ENCODE measurements at places on chromosomes 7 and 10. TPM values are rescaled to one million over a fixed set of nuclear protein-coding genes. Genes with fewer than 3 reads are reported as not detected.

DNA sequence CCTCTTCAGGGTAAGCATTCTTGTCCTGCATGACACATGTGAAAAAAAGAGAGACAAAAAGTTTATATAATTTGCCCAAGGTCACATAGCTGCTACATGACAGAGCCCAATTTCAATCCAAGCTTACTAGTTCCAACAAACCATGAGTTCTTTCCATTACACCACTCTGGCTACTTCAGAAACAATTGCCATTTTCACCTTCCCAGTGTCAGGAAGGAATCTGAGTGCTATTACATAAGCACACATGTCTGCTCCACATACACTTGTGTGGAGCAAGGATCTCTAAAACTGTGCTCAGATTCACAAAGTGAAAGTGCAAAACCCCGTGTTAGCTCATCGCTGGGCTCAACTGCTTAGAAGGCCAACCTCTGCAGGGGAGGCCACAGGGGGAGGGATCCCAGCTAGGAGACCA lies 356.2 kb upstream of the NFE2L3 start:
- DNase-seq, result no peak

Gene CPVL
- polyA plus RNA-seq, result 85.5 TPM

DNA sequence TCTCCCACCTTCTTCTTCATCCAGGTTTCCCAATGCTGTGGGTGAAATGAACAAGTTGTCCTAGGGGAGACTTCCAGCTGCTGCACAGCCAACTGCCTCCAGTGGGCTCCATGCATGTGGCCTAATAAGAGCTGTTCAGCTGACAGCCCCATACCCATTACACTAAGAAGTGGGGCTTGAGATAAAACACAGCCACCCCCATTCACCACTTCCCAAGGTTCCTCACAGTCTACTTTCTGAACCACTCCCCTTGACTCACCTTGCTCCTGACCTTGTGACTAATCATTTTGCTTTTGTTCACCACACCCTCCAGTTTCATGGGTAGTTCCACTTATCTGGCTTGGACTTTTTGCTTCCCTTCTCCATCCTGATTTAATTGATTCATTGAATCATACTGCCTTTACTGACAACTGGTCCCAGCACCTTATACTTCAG lies 119.3 kb downstream of the CABCOCO1 start:
- DNase-seq, result no peak

Gene SLC25A40
- 5.7 TPM for polyA plus RNA-seq

- DNase-seq, result no peak
Observed at GRCh38 chr7:53602817-53603418, 567.5 kb downstream of the POM121L12 start.

GRCh38 chr7:100819586-100819985 lies 7.7 kb downstream of the EPHB4 start:
- no peak for DNase-seq

DNA sequence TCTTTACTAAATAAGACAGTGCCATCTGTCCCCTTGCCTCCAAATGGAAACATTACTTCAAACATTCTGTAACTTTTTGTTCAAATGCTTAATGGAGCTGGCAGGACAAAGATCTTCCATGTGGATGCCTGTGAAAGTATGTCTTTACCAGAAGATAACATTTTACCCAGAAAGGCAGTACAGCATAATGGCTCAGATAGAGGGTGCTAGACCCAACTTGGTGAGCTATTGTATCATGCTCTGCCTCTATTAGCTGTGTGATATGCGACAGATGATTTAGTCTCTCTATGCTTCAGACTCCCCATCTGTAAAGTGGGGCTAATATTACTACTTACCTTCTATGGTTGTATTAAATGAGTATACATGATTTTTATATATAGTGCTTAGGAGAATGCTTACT lies 8.8 kb upstream of the SMKR1 start:
- no peak for DNase-seq

DNA sequence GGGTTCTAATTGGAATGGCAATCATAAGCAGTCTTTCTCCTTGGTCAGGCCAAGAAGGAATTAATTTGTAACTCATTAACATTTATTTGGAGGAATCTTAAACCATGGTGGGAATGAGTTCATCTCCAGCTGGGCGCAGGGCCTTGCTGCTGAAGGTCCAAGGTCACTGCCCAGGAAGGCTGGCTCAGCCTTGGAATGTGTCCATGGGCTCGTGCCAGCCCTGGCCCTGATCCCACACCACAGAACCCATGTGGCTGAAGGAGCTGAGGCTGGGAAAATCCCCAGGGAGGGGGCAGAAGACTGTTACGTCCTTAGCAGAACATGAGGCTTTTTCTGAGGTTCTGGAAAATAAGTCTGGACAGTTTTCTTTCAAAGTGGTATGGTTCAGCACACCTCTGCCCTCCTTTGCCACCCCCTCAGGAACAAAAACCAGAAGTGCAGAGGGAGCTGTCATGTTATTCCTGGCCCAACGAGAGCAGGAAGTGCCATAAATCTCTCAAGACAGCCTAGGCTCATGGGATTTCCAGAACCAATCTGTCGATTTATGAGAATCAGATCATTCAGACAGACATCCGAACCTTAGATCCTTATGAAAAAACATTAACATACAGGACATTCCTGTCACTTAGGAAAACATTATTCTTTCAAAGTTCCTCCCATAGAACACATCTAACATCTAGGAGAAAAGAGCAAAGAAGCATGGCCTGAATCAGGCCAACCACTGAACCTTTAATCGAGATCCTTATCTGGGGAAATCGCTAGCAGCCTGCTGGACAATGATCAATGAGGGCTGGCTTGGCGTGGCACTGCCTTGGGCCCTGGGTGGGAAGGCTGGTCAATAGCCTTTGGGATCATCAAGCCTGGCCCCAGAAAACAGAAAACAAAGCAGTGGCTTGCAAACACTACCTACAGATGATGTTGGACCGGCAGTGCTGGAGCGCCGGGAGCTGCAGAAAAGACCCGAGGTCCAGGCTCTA lies 134.3 kb downstream of the TAX1BP1 start:
- peak; percentile 30 for DNase-seq

GRCh38 chr10:98971464-98971863 lies 264.2 kb downstream of the HPSE2 start:
- no peak for DNase-seq

DNA sequence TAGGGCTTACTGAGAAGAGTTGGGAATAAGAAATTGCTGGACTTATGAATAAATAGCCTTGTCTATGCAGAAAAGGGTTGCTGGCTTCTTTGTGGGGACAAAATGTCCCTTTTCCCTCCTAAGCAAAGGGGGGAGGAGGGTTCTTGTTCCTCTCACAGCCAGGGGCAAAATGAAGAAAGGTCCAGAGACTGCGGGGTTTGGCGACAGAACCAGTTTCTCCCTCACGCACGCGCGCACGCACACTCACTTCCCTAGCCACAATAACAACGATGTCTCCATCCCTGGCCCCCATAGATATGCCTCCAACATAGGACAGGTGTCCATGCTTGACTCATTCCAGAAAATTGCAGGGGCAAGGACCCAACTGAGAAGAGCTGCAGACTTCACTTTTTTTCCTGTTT lies 3.3 kb downstream of the ZMIZ1 start:
- no peak for DNase-seq

Gene OR2A7
- 0.13 TPM for polyA plus RNA-seq

DNA sequence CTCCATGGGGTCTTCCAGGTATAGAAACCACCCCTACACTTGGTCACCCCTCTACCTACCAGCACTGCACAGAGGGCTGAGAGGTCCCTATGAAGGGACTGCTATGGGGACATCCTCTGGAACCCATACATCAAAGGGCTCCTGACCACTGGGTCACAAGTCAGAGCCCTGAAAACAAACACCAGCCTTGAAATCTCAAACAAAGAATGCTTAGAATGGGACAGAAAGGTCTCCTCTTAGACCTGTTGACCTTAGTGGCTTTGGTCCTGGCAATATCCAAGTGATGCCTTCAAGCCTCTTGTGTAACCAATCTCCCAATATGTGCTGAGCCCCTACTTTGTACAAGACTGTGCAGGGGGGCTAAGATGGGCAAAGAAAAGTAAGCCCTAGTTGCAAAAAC lies 34.6 kb upstream of the DLX6 start:
- DNase-seq, result no peak

Gene CALML5
- polyA plus RNA-seq, result not detected

Gene SLC26A5
- not detected for polyA plus RNA-seq

- DNase-seq, result no peak
Observed at GRCh38 chr10:86715156-86715795, 41.1 kb upstream of the BMPR1A start.

DNA sequence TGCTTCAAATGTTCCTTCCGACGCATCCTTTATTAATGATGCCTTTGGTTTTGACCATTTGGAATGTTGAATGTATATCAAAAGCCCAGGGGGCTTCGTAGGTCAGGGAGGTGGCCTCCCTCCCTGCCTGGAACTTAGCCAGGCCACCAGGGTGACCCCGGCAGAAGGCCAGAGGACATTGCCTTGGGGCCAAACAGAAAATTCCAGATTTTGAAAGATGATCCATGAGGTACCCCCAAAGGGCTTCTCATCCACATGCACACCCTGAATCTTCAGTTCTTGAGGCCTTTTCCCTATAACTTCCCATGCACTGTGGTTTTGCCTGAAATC lies 171.7 kb downstream of the ADAM12 start:
- DNase-seq, result no peak
